ENCODE measurements at places on chromosomes 5 and 9.

GRCh38 chr5:172005708-172006320 lies 624 bp downstream of the FBXW11 start:
- DNase-seq: no peak

- no peak for DNase-seq
Measured at GRCh38 chr9:81445331-81445921, 243.9 kb downstream of the TLE1 start.

DNA sequence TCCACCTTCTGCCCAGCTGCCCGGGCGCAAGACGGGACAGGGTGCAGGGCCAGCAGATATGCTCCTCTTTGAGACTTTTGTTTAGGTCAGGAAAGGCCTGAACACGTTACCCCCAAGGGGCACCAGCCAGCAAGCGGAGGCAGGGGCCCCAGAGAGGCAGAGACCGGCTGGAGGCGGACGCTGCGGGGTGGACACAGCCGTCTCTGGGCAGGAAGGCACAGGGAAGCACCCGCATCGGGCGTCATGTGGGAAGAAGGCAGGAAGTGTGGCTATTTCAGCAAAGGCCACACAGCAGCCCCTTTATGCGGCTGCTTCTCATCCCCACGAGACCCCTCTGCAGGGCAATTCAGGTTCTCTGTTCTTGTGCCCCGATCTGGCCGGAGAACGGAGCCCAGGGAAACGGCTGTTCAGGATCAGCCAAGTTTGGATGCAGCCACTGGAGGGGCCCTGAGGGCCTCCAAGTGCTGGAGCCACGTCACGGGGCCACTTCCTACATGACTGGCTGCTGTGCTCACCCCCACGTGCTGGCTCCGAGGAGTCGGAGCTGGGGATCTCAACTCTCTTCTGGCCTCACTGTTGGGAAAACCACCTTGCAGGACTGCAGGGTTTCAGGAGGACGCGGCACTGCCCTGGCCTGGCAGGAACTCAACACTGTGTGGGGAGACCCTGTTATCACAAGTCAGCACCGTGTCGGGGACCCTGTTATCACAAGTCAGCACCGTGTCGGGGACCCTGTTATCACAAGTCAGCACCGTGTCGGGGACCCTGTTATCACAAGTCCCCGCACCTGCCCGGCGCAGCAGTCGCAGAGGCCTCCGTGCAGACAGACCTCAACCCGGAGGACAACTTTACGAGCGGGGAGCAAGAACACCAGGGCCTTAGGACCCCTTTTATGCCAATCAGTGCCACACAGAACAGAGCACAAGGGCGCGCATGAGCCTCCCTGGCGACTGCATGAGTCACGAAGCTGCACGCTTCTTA lies 44.4 kb downstream of the SLC12A7 start:
- DNase-seq: no peak

DNA sequence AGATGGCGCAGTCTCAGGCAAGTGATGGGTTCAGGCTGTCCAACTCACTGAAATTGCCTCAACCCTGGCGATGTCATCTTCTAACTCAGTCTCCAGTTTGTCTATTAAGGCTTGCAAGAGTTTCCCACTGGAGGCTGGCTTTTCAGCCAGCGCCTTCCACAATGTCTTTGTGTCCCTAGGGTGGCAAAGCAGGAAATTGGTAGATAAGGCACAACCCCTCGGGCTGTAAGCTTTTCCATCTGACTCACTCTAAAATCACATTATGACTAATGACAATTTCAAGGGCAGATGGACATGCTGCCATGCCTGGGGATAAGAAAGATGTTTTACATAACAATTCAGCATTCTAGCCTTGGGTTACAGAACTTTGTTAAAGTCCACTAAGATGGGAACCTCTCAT lies 61.9 kb downstream of the MROH2B start:
- DNase-seq: peak; percentile 23

GRCh38 chr9:70539526-70539925 lies 125.1 kb upstream of the KLF9 start:
- DNase-seq: no peak

DNA sequence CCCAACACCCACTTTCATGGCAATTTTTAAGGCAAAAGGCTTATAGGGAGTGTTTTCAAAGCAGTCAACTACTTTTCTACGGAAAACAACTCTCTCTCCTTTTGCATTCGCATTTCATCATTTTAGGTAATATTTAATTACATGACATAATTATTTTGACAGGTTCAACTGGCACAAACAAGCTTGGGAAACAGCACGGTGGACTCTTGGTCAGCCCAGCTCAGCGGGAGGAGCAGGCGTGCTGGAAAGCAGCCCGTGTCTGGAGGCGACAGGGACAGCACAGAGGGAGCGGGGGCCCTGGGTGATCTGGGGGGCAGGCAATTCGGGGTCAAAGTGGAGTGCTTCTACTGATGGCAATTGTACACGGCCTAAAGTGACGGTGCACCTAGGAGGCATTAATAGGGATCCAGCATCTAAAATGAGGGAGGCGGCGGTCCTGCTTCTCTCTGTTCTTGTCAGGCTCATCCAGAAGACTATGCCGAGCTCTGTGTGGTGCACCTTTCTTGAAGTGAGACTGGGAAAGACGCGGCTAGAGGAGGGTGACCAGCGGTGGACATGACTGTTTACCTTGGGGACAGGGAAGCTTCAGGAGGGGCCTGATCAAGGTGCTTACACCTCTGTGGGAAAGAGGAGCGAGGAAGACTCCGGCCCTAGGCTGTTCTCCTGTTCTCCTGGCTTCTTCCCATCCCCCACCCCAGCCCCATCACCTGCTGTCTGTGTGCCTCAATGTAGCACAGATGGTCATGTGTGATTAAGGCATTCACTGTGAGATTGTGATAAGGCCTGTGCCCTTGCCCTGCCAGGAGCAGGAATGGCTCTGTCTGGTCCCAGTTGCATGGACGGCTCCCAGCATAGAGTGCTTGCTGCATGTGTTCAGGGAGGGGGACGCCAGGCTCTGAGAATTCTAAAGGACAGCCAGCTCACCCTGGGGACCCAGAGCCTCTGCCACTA lies 3.4 kb downstream of the MYMK start:
- DNase-seq: no peak

GRCh38 chr5:74248576-74248975 lies 392.0 kb downstream of the ENC1 start:
- no peak for DNase-seq
